AG09319 (cell line): ENCODE measurements at places on chromosomes 7 and 10.
A peak's percentile ranks its signal among the peaks of the same experiment; 100 is the strongest.

DNA sequence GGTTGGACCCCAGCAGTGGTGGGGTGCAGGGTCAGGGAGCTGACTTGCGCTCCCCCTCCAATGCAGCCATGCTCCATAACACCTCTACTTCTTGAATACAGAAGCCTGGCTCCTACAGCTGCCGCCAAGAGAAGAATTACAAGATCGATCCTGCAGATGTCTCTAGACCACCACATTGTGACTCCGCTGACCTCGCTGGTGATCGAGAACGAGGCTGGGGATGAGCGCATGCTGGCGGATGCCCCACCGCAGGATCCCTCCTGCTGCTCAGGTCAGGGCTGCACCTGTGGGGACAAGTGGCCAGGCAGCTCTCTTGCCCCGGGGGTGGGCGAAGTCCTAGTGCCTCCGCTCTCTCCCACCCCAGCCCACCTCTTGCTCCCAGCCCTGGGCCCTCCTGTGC is 31.7 kb downstream of the ITIH2 start:
- DNase-seq = no peak

DNA sequence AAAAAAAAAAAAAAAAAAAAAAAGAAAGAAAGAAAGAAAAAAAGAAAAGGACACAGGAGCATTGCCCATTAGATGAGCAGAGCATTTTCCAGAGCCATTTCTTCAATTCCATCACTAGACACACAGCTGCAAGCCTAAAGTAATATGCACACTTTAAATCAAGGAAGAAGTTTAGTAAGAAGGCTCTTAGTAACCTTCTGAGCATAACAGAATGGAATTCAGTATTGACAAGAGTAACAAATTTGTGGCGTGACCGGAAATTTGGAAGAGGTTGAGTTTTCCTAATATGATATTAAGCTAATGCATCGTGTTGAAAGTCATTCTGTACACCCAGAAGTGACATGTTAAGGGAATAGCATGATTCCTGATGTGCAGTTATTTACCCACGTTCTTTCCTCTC is 35.3 kb downstream of the SMURF1 start:
- no peak for DNase-seq

GRCh38 chr10:26556748-26557640 is 118.9 kb downstream of the APBB1IP start:
- peak; percentile 43 for DNase-seq

- DNase-seq = no peak
Observed at GRCh38 chr10:37403776-37404175, 278.4 kb downstream of the ANKRD30A start.

DNA sequence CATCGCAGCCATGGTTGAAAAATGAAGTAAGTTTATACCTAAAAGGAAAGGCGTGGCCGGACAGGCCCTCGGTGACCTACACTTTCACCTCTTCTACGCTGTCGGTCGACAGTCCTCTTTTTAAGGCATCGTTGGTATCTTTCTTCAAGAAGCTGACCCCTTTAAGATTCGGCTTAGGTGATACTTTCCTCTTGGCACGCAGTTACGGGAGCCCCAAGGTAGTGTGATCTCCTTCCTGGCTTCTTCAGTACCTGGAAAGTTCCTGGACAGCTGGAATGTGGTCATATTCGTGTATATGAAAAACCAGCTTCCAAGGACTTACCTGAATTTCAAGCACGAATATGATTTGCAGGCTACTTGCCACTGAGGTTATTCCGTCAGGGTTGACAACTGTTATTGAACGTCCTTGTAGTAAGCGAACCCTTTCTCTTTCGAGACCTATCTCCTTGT is 885 bp upstream of the SYPL1 start:
- DNase-seq = no peak

DNA sequence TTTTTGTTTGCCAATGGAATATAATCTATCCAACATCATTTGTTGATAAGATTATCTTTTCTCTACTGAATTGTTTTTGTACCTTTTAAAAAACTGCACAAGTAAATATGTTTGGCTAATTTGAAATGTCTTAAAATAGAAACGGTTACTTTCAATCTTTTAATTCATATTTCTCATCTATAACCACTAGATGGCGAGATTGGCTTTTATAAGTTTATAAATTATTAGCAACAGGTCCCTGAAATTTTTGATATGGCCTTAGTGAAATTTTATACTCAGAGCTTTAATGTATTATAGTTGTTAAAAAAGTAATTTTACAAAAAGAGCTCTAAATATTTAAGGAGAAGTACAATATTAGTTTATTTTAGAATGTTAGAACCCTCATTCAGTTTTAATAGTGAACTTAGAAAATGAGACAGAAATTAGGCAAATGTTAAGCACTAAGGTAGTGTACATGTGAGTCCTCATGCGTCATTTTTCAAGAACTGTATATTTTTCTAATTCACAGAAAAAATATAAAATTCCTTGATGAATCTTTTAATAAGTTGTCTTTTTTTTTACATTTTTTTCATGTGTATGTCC is 592.5 kb downstream of the ARL4A start:
- no peak for DNase-seq

- DNase-seq = no peak
Observed at GRCh38 chr10:49649294-49649693, 30.2 kb upstream of the C10orf53 start.

- no peak for DNase-seq
Observed at GRCh38 chr7:157684157-157684908, 347.5 kb downstream of the DNAJB6 start.

DNA sequence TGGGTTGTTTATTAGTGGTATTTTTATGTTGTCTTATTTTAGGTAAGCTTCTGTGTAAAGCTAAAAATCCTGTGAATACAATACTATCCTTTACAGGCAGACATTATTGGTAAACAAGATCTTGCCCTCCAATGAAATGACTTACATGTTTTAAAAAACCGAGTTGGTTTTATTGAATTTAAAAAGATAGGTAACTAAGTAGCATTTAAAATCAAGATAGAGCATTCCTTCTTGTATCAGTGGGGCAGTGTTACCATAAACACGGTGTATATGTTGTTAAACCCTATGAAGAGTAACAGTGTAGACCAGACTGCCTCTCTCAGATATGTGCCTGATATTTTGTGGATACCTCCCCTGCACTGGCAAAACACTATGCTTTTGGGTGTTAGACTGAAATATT is 81.0 kb downstream of the SNX10 start:
- no peak for DNase-seq

DNA sequence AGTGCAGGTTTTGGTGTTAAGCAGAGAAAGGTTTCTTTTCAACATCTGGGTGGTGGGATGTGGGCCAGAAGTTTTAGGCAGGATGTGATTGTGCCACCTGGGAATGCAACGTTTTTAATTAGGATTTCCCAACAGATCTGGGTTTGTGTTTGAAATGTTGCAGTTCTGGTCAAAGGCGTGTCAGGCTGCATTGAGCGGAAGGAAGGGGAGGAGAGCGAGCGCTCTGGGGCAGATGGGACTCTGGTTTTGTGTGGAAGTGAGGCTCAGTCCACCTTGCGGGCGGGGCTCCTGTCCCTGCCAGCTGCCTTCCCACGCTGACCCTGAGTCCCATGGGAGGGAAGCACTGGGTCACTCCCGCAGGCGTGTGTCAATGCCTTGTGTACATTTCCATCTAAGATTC is 767.7 kb downstream of the KCNMA1 start:
- DNase-seq = no peak

DNA sequence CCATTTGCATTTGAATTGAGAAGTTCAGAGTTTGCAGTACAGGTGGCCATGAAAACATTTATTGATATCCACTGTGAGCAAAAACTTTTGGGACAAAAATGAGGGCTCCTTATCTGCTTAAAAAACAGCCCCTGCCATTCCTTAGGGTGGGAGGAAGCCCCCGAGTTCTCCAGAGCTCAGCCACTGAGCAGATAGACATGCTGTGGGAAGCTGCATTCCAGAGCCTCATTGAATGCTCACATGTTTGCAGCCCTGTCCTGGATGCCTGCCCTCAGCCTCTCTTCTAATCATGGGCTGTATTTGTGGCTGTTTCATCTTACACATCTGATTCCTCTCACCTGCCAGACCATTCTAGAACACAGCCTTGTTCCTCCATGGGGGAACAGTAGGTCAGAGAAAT is 33.3 kb downstream of the PLPP4 start:
- DNase-seq = no peak

DNA sequence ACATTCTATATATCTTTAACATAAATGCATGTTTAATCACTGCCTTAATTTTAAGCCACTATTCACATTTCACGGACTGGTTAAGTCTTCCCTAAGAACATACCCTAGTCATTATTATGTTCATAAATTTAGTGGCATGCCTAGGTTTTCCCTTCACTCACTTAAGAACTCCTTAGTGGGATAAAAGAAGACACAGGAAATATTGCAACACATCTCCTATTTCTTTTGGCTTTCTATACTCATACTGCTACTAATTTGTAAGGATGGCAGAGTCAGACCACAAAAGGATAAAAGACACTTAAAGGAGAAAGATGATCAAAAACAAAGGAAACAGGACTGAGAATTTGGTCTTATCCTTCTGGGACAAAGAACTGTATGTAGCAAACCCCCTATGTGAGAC is 951.4 kb downstream of the SORCS3 start:
- DNase-seq = no peak

- no peak for DNase-seq
Observed at GRCh38 chr10:24483701-24484100, 240.0 kb downstream of the ARHGAP21 start.

GRCh38 chr10:13788711-13789447 is 202.1 kb downstream of the PRPF18 start:
- DNase-seq = no peak

DNA sequence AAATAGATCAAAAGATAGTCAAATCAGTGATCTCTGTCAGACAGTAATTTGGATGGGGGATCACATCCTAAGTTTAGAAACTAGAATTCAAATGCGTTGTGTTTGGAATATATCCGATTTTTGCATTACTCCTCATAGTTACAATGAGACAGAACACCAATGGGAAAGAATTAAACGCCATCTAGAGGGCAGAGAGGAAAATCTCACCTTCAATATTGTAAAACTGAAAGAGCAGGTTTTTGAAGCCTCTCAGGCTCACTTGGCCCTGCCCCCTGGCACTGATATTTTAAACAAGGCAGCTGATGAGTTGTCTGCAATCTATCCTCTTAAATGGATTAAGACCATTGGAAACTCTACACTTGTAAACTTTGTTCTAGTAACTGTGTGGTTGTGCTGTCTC is 17.7 kb downstream of the FRG2B start:
- no peak for DNase-seq

DNA sequence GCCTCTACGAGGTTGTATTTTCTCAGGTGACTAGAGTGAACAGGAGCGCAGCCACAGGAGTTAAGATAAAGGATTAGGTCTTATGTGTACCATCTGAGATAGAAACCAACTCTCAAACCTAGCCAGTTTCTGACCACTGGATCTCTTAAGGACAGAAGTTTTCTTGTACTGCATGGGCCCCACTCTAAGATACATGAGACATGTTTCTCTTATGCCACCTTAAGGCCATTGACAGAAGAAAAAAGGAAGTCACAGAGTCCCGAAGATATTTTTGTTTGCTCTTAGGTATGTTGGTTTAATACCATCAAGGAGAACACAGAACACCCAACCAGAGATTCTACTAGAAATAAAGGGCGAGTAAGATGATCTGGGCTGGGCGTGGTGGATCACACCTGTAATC is 335.8 kb downstream of the FRMD4A start:
- DNase-seq = no peak

- no peak for DNase-seq
Observed at GRCh38 chr7:47386273-47386835, 195.6 kb downstream of the TNS3 start.

GRCh38 chr10:58992830-58993460 is 183.5 kb upstream of the PHYHIPL start:
- DNase-seq = no peak
